ENCODE measurements at places on chromosomes 2 and 18.

- DNase-seq, result no peak
These were observed 28.1 kb upstream of the SATB2 start for GRCh38 chr2:199485732-199486335.

DNA sequence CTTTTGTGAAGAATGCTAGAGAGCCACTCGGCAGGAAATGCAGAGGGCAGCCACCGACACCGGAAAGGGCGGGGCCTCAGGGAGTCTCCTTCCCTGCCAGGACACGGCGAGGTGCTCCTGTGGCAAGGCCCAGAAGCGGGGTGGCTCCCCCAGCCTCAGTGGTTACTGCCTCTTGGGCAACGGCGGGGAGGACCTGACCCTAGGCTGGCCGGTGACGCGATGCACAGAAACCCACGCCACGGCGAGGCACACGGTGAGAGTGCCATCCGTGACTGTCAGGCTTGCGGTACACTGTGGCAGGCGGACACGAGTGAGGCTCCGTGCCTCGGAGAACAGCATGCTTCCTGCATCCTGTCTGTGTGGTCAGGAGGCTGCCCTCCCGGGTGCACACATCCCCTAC is 47.8 kb downstream of the ZAP70 start:
- DNase-seq, result peak; percentile 43

DNA sequence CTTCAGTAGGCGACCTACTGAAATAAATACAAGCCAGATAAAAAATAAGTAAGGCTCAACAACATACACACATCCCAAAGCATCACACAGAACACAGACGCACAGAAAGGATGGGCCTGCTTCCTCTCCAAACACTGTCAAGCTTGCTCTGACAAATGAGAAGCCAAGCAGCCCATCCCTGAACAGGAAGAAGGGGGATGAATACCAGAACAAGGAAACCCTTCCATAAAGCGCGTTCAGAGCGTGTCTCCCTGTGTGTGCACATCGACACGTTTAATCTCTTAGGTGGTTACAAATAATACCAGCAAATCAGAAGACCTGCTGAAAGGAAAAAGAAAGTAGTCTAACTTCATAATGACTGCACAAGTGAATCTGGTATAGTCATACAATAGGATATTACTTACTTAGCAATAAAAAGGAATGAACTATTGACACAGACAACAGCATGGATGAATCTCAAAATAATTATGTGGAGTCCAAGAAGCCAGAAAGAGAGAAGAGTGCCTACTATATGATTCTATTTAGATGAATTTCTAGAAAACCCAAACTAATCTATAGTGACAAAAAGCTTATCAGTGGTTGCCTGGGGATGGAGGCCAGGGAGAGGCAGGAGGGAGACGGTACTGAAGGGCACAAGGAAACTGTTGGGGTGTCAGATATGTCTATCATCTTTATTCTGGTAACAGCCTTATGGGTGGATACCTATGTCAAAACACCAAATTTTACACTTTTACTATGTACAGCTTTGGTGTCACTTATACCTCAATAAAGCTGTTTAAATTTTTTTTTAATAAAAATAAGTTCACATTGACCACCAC is 26.8 kb downstream of the MBOAT2 start:
- DNase-seq, result no peak

DNA sequence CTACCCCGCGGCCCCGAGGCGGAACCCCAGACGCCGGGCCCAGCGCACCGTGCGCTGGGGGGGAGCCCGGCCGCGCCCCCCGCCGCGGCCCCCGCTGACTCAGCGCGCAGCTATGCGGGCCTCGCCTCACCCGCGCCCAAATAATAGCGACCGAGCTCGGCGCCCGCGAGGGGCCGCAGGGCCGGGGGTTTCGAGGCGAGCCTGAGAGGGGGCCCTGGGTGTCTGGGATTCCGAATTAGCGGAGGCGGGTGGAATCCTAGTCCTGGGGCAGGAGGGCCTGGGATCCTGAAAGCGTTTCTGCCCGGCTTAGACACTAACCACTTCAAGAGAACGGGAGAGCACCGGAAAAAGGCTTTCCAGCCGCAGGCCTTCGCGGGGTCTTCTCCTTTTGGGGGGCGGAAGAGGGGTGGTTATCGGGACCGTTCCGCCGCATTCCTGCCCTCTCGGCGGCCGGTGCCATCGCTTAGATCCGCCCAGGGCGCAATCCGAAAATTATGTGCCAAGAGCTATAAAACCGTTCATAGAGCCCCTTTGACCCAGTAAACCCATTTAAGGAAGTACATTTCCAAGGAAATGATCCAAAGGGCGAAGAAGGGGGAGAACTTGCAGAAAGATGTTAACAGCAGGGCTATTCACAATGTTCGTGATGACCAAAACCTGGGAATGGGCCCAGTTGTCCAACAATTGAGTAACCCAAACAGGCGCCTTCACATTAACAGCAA is 681 bp upstream of the ROCK2 start:
- no peak for DNase-seq

DNA sequence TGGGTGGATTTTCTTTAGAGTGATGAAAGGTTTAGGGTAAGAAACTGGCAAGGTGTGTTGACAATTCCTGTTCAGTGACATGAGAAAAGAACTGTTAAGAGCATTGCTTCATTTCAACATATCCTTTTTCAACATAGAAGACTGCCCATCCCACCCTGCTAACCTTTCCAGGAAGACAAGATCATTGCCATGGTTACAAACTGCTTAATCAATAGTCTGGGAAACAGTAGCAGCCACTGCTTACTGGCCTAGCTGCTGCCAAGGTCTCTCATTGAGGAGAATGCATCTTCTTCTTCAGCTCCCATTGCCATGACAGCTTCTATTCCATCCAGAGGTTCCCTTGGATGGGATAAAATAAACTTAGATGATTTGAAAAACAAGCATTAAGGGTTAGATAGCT is 212.1 kb downstream of the LRRTM1 start:
- DNase-seq, result no peak

- no peak for DNase-seq
These were observed 66.3 kb upstream of the HS6ST1 start for GRCh38 chr2:128384956-128385355.

DNA sequence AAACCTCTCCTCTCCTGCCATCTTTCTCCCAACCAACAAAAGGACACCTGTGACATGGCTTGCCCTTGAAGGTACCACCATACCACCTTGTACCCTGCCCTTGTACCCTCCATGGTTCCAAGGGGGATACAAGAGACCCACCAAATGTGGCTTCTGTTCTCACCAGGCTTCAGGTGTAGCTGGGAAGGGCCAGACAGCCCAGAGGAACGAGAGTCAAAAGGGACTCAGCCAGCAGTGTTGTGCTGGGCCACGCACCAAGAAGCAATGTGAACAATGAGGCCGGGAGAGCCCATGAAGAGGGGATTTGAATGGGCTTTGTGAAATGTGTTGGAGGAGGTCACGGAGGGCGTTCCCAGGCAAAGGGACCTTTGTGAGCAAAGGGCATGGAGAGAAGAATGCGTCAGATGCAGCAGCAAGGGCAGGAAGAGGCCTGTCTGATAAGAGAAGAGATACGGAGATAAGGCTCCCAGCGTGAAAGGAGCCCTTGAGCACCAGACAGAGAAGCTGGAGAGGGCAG is 48.6 kb downstream of the PLB1 start:
- DNase-seq, result no peak

- peak; percentile 77 for DNase-seq
These were observed 282.5 kb upstream of the MYT1L start for GRCh38 chr2:2613279-2614199.

DNA sequence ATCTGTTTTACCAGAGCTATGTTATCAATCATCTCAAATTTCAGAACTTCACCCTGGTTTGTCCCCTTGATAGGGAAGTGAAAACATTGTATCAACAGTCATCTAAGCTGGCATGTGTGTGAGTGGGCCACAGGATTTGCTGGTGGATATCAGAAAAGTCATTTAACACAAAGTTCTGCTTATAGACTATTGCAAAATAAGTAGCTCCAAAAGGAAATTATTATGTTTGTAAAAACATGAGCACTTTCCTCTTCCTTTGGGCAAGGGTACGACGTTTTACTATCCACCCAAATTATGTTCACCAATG is 20.7 kb upstream of the COPS8 start:
- DNase-seq, result no peak

DNA sequence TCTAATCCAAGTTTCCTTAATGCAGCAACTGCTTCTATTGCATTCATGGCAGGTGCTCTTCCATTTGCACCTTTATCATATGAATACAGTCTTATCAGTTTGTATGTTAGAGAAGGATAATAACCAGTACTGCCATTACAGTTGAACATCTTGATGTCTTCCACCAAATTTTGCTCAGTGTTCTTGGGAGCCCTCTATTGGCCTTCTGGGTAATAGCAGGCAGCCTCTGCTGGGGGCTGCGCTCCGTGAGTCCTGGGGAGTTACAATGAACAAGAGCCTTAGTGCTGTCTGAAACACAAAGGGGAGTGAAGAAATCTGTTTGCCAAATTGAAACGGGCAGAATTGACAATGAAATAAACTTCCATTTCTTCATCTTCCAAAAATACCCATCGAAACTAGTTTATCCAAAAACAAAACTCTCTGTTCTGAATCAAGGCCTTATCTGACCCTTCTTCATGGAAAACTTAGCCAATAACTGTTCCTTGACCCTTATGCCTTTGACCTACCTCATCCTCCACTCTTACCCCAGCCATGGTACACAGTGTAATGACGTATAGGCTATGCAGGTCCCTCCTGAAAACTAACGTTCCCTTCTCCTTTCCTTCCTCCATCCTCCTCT is 79.9 kb downstream of the ALK start:
- DNase-seq, result no peak

- no peak for DNase-seq
These were observed 215.1 kb downstream of the ZNF385B start for GRCh38 chr2:179646173-179646769.

GRCh38 chr2:73718851-73719621 is 18.1 kb downstream of the TPRKB start:
- DNase-seq, result no peak

DNA sequence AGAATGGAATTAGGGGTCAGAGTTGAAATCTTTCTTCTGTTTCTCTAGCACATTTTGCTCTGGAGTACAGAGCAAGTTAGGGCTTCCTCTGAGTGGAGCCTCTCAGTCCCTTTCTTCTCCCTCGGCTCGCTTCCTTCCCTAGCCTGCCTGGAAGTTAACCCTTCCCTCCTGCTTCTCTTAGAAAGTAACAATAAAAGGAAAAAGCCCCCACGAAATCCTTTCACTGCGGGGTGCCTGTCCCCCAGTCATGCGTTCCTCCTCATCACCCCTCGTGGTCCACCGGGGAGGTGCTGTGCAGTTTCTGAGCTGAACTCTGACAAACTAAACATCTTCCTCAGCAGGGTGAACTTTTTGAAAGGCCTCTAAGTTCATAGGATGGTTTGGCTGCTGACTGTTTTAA is 2.0 kb downstream of the IGFBP2 start:
- no peak for DNase-seq

DNA sequence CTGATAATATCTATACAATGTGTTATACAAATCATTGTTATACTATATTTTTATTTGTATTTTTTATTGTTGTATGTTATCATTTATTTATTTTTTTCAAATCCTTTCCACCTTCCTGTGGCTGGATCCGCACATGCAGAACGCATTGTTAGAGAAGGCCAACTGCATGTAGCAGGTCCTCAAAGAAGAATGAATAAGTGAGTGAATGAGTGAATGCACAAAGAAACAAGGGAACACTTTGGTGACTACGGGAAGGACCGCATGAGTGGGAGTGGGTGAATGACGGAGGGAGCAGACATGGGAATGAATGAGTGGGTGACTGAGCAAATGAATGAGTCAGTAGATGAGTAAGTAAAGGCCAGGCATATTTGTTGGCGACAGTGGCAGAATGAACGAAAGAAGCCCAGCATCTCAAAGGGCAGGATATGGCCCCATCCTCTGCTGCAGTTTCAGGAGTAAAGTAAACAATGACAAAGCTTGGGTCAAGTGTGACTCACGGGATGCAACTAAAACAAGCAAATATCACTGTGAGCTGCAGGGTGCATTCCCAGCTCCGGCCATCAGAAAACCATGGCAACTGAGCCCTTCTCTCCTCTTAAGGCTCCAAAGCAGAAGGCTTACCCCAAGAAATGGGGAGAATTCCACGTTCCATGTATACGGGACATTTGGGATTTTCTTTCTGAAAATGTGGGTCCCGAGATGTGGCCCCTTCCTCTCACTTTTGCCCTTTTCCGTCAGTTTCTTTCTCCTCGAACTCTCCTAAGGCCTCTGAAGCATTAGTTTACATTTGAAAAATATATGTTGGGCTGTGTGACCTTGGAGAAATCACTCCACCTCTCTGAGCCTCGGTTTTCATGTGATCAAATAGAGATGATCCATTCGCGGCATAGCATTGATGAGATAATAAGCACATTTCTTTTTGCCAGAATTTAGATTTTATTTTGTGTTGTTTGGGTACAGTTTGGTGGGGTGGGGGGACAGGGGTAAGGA is 24.5 kb downstream of the KCNF1 start:
- DNase-seq, result no peak

GRCh38 chr2:227473122-227473461 is 1.1 kb downstream of the AGFG1 start:
- DNase-seq, result no peak

DNA sequence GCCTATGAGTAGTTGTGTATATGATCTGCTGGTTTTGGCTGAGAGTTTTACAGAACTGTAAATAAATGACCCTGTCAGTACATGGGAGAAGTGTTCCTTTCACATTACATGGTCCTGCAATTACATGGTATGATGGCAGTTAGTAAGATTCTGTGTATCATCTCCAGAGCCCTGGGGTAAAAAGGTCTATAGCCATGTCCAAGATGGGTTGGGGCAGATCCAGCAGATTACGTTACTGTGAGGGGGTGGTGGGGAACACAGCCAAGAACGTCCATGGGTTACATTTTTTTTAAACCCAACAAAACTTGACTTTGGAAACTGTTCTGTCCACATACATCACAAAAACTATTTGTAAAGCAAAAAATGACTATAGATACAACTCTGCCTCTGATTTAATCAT is 64.2 kb upstream of the LMAN1 start:
- DNase-seq, result no peak

- peak; percentile 62 for DNase-seq
These were observed at the start of gene RNF144A for GRCh38 chr2:6917071-6917760. Gene RNF144A, plus strand, starts transcription at chr2:6917412. Its CDS starts 79,515 bp downstream, at chr2:6996927.

DNA sequence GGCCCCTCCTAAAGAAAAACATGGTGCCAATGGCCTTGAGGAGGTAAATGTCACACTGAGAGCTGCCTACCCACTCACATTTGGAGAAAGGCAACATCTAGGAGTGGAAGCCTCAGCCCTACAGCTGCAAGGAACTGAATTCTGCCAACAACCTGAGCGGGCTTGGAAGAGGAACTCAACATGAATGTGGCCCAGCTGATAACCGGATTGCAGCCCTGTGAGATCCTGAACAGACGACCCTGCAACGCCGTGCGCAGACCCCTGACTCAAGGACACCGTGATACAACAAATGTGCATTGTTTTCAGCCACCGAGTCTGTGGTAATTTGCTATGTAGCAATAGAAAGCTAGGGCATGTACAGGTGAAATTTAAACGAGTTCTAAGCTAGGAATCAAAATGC is 99.4 kb downstream of the MYOM1 start:
- no peak for DNase-seq

GRCh38 chr2:197893403-197894177 is 89.2 kb downstream of the PLCL1 start:
- no peak for DNase-seq

Data from stimulated activated CD4-positive, alpha-beta T cell treated with anti-CD3 and anti-CD28 coated beads, Interleukin-12 subunit alpha, Interleukin-12 subunit beta, amount 100 ng/mL, for 24 hours (primary cell).